T-helper 9 cell (primary cell): ENCODE measurements at places on chromosomes 6 and 20.

GRCh38 chr6:57226221-57226620, 4.1 kb upstream of the RAB23 start:
- DNase-seq: no peak

DNA sequence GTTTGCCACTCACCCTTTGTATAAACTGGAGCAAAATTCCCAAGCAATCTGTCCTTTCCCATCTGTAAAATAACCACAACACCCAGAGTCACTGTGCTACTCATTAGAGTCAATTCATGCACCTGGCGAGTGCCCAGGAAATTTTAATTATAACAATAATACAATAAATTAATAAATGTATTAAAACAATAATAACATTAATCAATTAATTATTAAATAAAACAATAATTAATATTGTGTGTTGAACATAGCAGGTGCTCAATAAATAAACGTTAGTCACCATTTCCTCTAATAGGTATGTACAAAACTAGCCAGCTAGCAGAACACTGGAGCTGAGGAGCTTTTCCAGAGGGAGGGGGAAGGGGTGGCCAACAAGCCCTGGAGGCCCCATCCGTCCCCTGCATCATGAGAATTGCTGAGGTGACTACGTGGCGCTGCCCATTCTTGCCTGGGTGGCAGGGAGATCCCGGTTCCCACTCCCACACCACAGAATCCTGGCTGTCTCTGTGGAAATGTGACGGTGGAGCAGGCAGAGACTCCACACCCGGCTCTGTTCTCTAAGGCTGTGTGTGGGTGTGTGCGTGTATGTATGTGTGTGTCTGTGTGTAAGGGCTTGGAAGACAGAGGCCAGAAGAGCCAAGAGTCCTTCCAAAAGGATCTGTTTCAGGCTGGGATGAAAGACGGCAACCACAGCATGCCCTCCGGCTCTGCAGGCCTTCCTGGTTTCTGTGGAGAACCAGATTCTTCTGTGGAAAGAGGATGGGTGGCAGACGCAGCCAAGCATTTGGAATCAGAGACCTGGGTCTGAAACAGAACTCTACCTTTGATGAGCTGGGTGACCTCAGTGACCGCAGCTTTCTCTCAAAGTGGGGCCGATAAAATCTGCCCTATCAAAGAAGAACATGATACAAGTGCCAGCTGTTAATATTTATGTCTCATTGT, 18.8 kb upstream of the EZR start:
- DNase-seq: no peak

- DNase-seq: no peak
Measured at GRCh38 chr6:85461798-85462170, 11.9 kb downstream of the NT5E start.

DNA sequence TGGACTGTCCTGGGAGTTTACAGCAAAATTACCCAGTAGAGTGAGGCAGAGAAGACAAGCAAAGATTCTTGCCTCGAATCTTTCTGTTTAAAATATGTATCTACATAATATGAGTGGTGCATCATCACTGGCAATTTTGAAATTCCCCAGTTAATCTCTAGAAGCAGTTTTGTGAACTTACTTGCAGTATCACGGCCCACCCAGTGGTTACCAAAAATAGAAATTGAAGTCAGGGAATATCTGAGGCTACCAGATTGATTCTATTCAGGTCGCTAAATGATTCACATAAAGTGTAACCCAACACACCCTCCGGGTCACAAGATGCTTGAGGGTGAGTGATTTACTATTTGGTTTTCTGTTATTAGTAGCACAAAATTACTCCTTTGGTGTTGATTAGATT, 111.9 kb downstream of the PPP1R14C start:
- DNase-seq: no peak

DNA sequence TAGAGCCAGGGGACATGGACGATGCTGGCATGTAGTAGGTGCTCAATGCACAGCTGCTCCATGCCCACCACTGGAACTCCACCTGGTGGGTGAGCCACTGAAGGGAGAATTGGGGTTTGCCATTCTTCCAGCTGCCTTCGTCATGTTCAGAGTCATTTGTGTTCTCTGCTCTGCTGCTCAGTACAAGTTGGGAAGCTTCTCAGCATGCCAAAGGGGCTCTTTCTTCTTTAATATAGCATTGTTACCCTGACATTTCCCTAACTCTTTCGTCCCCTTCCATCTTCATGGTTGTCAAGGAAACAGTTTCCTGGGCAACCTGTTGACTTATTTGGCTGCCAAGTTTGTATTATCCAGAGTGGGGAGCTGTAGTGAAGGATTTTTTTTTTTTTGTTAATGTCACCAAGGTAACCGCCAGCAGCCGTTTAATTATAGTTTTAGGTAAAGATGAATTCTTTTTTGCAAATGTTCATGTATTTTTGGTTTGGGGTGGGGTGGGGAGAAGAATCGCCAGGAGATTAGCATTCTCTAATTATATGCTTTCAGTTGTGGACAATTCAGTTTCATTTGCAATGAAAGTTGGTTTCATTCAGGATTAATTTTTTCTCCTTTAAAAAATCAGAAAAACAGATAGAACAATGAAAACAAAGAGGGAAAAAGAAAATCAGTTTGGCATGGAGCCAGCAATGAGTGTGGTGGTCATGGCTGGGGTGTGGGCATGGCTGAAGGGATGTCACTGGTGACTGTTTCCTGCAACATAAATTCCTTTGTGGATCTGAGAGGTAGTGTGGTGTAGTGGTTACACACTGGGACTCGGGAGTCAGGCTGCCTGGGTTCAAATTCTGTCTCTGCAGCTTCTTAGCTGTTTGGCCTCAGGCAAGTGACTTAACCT, 73.0 kb upstream of the KCNG1 start:
- no peak for DNase-seq

DNA sequence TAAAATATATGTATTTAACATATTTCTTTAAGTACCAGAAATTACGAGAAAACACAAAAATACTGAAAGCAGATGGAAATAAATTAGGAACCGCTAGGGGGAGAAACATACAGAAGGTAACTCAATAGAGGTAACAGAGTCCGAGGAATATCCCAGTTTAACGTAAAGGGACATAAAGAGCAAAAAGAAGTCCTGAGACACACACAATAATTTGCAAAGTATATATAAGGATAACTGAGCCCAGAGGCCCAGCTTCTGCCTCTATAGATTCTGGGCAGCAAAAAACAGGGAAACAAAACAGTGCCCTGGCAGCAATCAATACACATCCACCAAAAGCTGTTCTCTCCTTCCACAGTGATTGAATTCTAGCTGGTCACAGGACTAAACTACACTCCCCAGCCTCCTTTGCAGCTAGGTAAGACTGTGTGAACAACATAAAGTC, 15.1 kb downstream of the TBC1D32 start:
- no peak for DNase-seq

GRCh38 chr20:328975-329695, 3.8 kb downstream of the SOX12 start:
- no peak for DNase-seq

DNA sequence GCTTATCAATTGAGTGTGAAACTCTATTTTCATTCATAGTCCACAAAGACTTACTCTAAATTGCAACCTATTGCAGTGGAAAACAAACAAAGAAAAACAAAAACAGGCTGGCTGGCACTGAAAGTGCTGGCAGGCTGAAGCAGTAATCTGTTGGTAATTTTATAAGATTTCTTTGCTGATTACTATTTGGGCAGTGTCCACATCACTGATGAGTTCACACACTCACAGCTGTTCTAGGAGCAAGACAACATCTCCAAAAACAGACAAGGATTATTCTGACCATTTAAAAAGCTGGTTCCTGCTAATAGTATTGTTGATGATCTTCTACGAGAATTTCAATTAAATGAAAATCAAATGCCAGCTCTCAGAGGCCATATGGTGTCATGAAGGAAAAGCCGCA, 26.9 kb downstream of the MARCKS start:
- DNase-seq: no peak

- DNase-seq: no peak
Measured at GRCh38 chr6:105795913-105796517, 290.1 kb upstream of the PRDM1 start.

GRCh38 chr20:62047666-62048345, 17.9 kb downstream of the TAF4 start:
- no peak for DNase-seq

GRCh38 chr20:45341939-45342854, 6.0 kb downstream of the SDC4 start:
- DNase-seq: no peak

- no peak for DNase-seq
Measured at GRCh38 chr20:34582911-34583310, 24.4 kb downstream of the MAP1LC3A start.
